ENCODE measurements at places on chromosomes 3 and 15.

- peak; percentile 51 for DNase-seq
Measured at GRCh38 chr3:127406309-127407025, 118.6 kb upstream of the PRR20G start.

GRCh38 chr15:54119051-54119450, 140.8 kb downstream of the UNC13C start:
- no peak for DNase-seq

GRCh38 chr3:195236076-195236798, 34.7 kb downstream of the XXYLT1 start:
- DNase-seq = no peak

- DNase-seq = no peak
Measured at GRCh38 chr3:95197661-95198060, 1134.8 kb downstream of the NSUN3 start.

DNA sequence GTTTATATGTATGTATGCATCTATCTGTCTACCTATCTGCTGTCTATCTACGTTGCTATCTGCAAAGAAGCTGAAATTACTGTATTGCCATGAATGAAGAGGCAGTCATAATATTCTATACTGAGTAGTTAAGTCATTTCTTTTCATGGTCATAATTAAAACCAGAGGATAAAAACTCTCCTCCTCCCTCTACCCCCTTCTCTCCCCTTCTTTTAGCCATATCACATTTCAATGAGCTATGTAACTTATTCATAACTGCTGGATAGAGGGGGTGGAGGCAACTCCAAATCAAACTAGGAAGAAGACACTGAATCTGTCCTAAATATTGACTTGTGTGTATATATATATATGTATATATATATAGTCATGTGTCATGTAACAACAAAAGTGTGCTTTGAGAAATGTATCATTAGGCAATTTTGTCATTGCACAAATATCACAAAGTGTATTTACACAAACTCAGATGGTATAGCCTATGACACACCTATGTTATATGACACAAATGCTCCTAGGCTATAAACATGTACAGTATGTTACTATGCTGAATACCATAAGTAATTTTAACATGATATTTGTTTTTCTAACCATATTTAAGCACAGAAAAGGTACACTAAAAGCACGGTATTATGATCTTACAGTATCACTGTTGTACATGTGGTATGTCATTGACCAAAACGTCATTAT, 229.7 kb upstream of the KCNMB2 start:
- no peak for DNase-seq

DNA sequence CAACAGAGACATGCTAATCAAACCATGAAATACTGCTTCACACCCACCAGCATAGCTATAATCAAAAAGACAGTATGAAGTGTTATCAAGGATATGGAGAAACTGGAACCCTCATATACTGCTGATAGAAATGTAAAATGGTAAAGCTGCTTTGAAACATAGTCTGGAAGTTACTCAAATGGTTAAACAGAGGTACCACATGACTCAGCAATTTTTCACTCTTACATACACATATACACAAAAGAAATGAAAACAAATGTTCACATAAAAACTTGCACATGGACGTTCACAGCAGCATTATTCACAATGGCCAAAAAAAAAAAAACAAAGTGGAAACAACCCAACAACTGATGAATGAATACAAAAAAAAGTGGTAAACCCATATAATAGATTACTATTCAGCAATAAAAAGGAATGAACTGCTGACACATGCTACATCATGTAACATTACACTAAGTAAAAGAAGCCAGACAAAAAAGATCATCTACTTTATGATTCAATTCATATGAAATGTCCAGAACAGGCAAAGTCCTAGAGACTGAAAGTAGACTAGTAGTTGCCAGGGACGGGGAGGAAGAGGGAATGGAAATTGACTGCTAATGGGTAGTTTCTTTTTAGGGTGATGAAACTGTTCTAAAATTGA, 23.2 kb downstream of the ZNF148 start:
- DNase-seq = peak; percentile 82

- no peak for DNase-seq
Measured at GRCh38 chr15:30865257-30865656, 38.5 kb upstream of the FAN1 start.

- peak; percentile 83 for DNase-seq
Measured at GRCh38 chr15:59688423-59688781, 718 bp downstream of the BNIP2 start.

- DNase-seq = peak; percentile 25
Measured at GRCh38 chr15:41584636-41585126, 25.7 kb downstream of the TYRO3 start.

GRCh38 chr3:124144035-124144814, 152.3 kb upstream of the ROPN1 start:
- DNase-seq = no peak

- DNase-seq = no peak
Measured at GRCh38 chr3:172334671-172335207, 113.5 kb downstream of the GHSR start.

DNA sequence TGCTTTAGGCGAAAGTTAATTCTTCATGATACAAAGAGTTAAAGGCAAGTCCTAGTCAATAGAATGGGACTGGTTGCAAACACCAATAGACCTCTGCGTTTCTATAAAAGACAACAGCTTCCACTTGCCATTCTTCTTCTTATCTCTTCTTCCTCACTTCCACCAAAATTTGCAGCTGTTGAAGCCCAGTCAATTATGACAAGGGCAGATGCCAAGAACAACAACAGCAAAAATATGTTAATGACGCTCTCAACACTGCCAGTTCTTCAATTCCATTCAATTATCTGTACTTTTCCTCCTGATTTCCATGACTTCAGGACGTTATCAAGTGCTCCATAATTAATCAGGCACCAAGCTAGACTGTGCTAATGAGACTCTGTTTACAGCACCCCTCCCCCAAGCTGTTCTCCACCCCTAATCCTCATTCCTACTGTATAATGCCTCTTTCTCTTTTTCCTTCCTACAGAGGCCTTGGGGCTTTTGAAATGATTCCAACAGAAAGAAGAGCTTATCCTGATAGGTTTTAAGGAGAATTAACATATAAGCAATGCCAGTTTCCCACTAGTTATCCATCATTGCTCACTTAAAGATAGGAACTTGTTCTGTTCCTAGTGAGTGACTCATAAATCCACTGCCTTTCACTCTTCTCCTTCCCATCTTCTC, 1160.5 kb downstream of the IGSF11 start:
- DNase-seq = no peak

All from GM23248 (cell line).